A549 treated with CORT108297 at 1 μM for 4 hours (cell line): ENCODE measurements at places on chromosomes 6 and 20. TPM values are rescaled to one million over a fixed set of nuclear protein-coding genes. Genes with fewer than 3 reads are reported as not detected.

KIF25 gene
- total RNA-seq = 0.05 to 0.39 TPM (median 0.07 TPM) in 3 of 5 replicates, not detected in the others

OPN5 gene
- total RNA-seq = not detected in 5 replicates

HUS1B gene
- 0.21 to 0.55 TPM (median 0.28 TPM) in 4 of 5 replicates, not detected in the other for total RNA-seq

HLA-DQA1 gene
- total RNA-seq = not detected in 5 replicates

ERMARD gene
- 5.9 to 7.9 TPM (median 7.1 TPM) in 5 replicates for total RNA-seq

IMPG1 gene
- not detected in 5 replicates for total RNA-seq

OR2B6 gene
- total RNA-seq = 0.08 to 0.32 TPM (median 0.15 TPM) in 3 of 5 replicates, not detected in the others

CCN6 gene
- total RNA-seq = not detected in 5 replicates

PTPRK gene
- 13.9 to 17.7 TPM (median 16.0 TPM) in 5 replicates for total RNA-seq

BNIP5 gene
- total RNA-seq = not detected in 5 replicates

LSM14B gene
- 23.4 to 27.6 TPM (median 26.3 TPM) in 5 replicates for total RNA-seq

PTK6 gene
- total RNA-seq = 2.2 to 3.5 TPM (median 3.2 TPM) in 5 replicates

KCNQ5 gene
- 1.2 to 2.1 TPM (median 1.8 TPM) in 5 replicates for total RNA-seq

CRISP1 gene
- not detected in 5 replicates for total RNA-seq

OSTM1 gene
- 18.9 to 28.2 TPM (median 23.8 TPM) in 5 replicates for total RNA-seq

PRR18 gene
- 0.08 to 0.22 TPM (median 0.09 TPM) in 5 replicates for total RNA-seq

NRSN1 gene
- not detected in 5 replicates for total RNA-seq

CFAP206 gene
- 0.13 to 0.84 TPM (median 0.64 TPM) in 5 replicates for total RNA-seq

ITPR3 gene
- total RNA-seq = 31.9 to 49.4 TPM (median 42.7 TPM) in 5 replicates

HDDC2 gene
- total RNA-seq = 91.8 to 97.3 TPM (median 93.9 TPM) in 5 replicates

ABHD16B gene
- not detected in 5 replicates for total RNA-seq

WFDC6 gene
- total RNA-seq = not detected in 5 replicates

LAMA2 gene
- total RNA-seq = 0.21 to 0.92 TPM (median 0.67 TPM) in 5 replicates

PCNA gene
- total RNA-seq = 396 to 435 TPM (median 412 TPM) in 5 replicates

PEX3 gene
- total RNA-seq = 10.9 to 11.8 TPM (median 11.6 TPM) in 5 replicates

AK9 gene
- 0.98 to 2.0 TPM (median 1.2 TPM) in 5 replicates for total RNA-seq

MEP1A gene
- total RNA-seq = not detected in 5 replicates

CLPSL2 gene
- total RNA-seq = 0.70 to 1.2 TPM (median 0.80 TPM) in 5 replicates

SGK2 gene
- total RNA-seq = 7.1 to 8.2 TPM (median 7.7 TPM) in 5 replicates

AMD1 gene
- total RNA-seq = 131 to 158 TPM (median 147 TPM) in 5 replicates

TOX2 gene
- 8.0 to 13.1 TPM (median 11.2 TPM) in 5 replicates for total RNA-seq

IL17F gene
- total RNA-seq = not detected in 5 replicates

DLK2 gene
- total RNA-seq = 3.5 to 8.2 TPM (median 7.0 TPM) in 5 replicates

EPHA7 gene
- total RNA-seq = 0.09 to 0.11 TPM (median 0.09 TPM) in 5 replicates

KIFC1 gene
- 41.3 to 47.9 TPM (median 45.8 TPM) in 5 replicates for total RNA-seq

OR2J3 gene
- total RNA-seq = not detected in 5 replicates

PSORS1C2 gene
- total RNA-seq = not detected in 5 replicates

LAMA4 gene
- 1.5 to 2.0 TPM (median 1.7 TPM) in 5 replicates for total RNA-seq

KHDC3L gene
- total RNA-seq = not detected in 5 replicates

PROKR2 gene
- not detected in 5 replicates for total RNA-seq
